HT-29 (cell line): ENCODE measurements at places on chromosomes 3 and 15.
A peak's percentile ranks its signal among the peaks of the same experiment; 100 is the strongest.

- DNase-seq = no peak
These were observed 32.9 kb downstream of the GPR176 start for GRCh38 chr15:39887211-39887610.

DNA sequence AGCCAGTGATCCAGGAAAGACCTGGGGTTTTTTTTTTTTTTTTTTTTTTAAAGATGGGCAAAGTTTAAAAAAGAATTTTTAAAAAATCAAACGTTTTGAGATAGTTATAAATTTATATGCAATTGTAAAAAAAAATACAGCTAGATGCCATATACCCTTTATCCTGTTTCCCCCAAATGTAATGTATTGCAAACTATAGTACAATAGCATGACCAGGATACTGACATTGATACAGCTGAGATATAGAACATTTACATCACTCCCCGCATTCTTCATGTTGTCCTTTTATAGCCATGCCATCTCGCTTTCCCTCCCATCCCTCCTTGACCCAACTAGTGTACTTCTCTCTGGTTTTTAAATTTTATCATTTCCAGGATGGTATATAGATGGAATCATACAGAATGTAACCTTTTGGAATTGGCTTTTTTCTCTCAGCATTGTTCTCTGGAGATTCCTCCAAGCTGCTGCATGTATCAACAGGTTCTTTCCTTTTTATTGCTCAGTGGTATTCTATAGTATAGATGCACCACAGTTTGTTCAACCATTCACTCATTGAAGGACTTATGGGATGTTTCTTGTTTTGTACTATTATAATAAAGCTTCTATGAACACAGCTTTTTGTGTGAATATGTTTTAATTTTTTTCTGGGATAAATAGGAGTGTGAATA, 104.9 kb downstream of the CGNL1 start:
- no peak for DNase-seq

GRCh38 chr3:195403841-195404408, 38.9 kb downstream of the ACAP2 start:
- DNase-seq = no peak

DNA sequence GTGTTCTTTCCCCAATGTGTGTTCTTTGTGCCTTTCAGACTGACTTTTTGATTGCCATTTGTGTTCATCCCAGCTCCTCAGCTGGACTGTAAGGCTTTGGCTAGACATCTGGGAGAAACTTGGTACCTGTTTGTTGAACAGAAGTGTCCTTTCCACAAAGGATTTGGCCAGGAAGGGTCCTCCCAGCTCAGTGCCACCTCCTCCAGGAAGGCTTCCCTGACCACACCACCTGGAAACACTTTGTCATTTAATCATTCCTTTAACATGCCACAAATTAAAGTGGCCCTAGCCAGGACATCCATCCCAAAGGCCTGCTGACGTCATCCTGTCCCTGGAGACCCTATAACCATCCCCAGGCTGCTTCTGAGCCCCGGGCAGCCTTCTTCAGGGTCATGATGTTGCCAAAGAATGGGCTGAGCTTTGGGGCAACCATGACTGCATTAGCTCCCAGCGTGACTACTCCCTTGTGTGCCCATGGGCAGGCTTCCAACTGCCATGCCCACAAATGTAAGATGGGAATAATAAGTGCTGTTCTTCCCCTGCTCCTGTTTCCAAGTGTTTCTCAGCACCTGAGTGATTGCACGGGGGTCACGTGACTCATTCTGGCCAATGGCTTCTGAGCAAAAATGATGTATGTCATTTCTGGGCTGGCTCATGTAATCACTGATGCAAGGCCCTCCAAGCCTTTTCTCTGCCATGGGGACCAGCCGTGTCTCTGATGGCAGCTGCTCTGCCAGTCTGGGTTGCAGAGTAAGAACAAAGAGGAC, 112.5 kb upstream of the SMAD3 start:
- no peak for DNase-seq

DNA sequence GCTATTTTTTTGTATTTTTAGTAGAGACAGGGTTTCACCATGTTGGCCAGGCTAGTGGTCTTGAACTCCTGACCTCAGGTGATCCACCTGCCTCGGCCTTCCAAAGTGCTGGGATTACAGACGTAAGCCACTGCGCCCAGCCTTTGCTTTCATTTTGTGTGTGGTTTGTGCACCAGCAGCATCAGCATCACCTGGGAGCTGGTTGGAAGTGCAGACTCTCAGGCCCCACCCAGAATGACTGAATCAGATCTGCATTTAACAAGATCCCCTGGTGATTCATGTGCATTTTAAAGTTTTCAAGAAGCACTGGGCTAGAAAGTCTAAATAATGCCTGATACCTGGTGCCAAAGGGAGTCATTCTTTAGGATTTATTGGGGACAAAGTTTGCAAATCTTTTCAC, 73.4 kb upstream of the BNIP2 start:
- no peak for DNase-seq

DNA sequence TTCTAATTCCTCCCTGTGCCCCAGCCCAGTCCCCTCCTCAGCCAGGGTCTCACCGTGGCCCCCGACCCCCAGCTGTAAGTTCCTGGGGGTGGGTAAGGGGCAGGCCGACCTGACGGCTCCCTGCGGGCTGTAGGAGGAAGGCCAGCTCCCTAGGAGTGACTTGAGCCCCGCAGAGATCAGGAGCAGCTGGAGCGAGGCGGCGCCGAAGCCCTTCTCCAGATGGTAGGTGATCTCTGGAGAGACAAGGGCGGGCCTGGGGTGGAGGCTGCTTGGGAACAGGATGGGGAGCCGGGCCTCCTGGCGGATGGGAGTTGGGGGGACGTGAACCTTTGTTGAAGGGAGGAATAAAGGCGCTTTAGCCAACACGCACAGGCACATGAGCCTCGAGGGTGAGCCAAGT, 4.2 kb downstream of the SLC28A1 start:
- DNase-seq = no peak

DNA sequence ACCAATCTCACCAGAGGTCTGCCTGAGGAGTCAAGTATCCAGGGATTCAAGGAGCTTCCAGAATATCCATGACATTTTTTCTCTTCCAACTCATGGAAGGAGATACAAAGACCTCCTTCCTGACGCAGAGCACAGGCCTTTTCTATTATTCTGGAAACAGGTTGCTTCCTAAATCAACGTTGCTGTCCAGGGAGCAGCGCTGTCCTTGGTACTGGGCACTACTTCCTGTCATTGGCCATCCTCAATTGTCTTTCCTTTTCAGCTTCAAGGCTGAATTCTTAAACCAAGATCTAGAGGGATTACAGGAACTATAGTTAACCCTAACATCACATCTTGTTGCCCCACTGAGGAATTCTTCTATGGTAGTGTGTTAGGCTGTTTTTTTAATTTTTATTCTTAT, 50.4 kb upstream of the TBC1D21 start:
- peak; percentile 28 for DNase-seq

DNA sequence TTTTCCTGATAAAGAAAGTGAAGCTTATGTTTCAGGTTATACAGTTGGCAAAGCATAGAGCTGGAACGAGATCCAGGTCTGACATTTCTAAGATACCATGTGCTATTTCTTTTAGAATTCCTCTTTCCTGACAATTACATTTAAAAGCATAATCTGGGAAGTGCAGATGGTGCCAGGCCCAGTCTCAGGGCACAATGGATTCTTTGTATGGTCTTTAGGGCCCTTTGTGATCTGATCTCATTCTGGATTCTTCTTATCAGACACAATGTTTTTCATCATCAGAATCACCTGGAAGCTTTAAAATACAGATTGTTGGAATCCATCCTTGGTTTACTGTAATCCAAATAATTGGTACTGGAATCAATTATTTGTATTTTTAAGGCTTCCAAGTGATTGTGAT, 18.6 kb upstream of the GLCE start:
- no peak for DNase-seq

- no peak for DNase-seq
These were observed 49.6 kb downstream of the SLMAP start for GRCh38 chr3:57805674-57806073.

DNA sequence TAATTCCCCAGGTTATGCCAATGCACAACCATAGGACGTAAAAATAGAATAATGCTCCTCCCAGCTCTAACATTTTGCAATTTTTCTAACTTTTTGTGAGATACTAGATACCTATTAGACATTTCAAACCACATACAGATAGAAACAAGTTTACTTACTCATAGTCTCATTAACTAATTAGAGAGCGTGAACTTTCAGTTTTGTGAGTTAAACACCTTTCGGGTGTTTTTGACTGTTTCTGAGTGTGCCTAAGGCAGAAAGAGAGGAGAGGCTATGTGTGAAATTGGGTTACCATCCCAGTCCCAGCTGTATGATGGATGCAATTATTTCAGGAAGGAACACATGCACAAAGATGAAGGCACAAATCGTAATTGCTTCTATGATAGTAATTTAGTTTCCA, 300.4 kb upstream of the POU1F1 start:
- DNase-seq = no peak

DNA sequence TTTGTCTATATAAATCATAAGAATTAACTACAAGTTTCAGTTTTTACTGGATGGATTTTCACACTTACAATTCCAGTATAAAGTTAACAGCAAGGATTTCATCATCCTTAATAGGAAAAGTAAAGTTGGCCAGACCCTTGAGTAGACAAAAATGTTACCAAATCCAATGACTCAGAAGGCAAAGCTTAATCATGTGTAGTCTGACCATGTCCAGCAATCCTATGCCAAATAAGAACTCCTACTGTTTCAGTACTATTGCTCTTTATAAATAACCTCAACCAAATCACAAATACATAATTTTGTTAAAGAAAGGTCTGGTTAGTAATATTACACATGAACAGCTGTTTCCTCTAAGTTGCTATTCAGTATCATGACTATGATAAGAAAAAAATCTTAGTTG, 35.0 kb downstream of the PLOD2 start:
- DNase-seq = no peak
